ENCODE measurements at places on chromosomes 13 and 19. TPM values are rescaled to one million over a fixed set of nuclear protein-coding genes. Genes with fewer than 3 reads are reported as not detected.
A peak's percentile ranks its signal among the peaks of the same experiment; 100 is the strongest.

The MIA gene
- total RNA-seq: not detected

The TNNT1 gene
- not detected for total RNA-seq

The WDR88 gene
- total RNA-seq: not detected

The IRGC gene
- not detected for total RNA-seq

The KIR3DL2 gene
- total RNA-seq: not detected

The SRRM5 gene
- total RNA-seq: not detected

The TRAPPC5 gene
- total RNA-seq: 170 TPM

The TNFSF13B gene
- 0.15 TPM for total RNA-seq

The PLVAP gene
- total RNA-seq: 5.4 TPM

The KCNJ14 gene
- 1.2 TPM for total RNA-seq

The MEF2B gene
- total RNA-seq: not detected

The OR7A5 gene
- total RNA-seq: not detected

The FGF14 gene
- total RNA-seq: 0.06 TPM

The CLN5 gene
- total RNA-seq: 30.2 TPM

The PRSS57 gene
- total RNA-seq: not detected

DNA sequence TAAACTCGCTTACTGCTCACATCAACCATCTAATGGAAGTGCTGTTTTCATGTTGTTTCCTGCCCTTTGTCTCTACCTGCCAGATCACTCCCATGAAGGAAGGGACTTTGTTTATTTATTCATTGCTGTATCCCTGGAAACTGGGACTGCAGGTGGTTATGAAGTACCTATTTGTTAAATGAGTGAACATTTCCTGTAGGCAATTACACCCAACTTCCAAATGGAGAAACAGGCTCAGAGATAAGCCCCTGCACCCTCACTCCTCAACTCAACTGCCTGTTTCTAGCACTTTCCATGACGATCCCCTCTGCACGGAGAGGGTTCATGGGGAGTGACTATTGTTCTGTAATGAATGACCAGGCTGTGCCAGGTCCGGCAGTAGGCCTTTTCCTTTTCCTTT is 1.9 kb upstream of the SELENOW start:
- DNase-seq: no peak

- DNase-seq: no peak
Measured at GRCh38 chr13:113315992-113316391, 19.0 kb downstream of the LAMP1 start.

DNA sequence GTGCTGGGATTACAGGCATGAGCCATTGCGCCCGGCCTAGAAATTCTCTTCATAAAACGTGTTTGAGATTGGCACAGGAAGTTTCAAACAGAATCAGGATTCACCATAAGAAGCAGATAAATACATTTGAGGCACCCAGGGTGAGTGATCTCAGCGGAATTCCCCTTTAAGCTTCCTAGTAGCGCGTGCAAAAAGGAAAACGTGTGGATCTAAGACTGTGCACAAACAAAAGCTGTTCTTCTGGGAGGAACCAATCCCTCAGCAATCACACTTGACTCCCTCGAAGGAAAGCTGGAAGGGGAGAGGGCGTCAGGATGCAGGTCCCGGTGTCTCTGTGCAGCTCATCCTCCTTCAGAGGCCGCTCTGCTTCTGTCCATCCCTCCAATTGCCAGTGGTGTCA is 15.5 kb downstream of the MCF2L start:
- no peak for DNase-seq

GRCh38 chr13:57552437-57552836 is 79.1 kb upstream of the PCDH17 start:
- no peak for DNase-seq

GRCh38 chr13:112999414-113000177 is 30.6 kb downstream of the MCF2L start:
- no peak for DNase-seq

DNA sequence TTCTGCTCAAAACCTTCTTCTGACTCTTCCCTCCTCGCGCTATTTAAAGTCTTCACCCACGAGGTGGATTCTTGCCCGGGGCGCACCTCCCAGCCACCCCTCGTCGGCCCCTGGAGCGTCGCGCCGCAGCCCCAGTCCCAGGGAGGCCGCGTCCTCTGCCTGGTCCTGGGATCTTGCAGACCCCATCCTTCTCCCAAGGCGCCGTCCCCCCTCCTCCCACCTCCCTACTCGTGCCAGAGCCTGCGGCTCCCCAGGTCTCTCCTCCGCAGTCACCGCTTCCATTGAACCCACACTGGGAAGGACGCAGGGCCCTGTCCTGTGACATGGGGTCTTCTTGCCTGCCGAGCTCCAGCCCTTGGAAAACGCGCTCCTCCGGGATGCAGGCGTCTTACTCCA is 486 bp downstream of the ZNF808 start:
- DNase-seq: no peak

DNA sequence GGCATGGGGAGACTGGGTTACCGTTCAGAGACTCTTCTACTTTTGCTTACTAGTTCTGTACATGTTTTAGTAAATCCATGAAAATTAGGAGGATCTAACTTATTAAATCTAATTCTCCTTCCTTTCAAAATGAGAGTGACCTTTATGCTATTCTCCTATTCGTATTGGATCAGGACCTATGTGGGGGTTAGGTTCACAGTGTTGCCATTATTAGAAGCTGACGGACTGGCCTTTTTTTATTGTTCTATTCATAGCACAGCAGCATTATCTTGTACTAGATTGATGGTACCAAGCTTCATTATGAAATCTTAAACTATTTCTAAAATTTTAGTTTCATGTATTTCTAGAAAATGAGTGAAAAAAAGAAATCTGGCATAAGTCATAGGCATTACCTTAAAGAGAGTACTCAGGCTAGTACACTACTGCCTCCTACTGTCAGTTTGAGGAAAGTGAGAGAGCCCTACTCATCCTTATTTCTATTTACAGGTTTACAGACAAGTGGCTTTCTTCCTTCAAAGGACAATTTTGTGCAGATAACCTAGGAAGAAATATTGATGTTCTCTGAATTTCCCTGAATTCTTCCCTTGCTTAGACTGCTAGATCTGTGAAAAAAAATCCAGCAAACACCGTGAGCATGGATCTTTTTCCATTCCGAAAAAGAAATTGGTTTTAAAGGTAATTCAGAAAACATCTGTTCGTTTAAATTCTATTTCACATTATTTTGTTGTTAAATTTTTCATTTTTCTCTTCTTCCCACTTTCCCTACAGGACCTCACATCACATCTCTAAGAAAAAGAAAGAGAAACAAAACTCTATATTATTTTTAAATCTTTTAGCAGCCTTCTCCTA is 485.5 kb downstream of the DIAPH3 start:
- no peak for DNase-seq

GRCh38 chr13:30791354-30792001 is 56.1 kb downstream of the ALOX5AP start:
- no peak for DNase-seq

GRCh38 chr19:51808333-51808986 is 13.5 kb downstream of the FPR3 start:
- DNase-seq: peak; percentile 18

DNA sequence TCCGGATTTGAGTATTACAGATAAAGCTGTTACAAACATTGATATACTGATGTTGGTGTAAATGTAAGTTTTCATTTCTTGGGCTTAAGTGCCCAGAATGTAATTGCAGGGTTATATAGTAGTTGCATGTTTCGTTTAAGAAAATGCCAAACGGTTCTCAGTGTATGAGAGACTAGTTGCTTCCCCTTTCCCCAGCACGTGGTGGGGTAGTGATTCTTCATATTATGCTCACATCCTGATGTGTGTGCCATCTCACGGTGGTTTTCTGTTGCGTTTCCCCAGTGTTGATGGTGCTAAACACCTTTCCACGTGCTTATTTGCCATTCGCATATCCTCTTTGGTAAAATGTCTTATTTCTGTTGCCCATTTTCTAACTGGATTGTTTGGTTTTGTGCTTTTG is 34.7 kb upstream of the F7 start:
- DNase-seq: no peak

GRCh38 chr19:58434217-58434616 is 5.7 kb downstream of the ZNF132 start:
- DNase-seq: no peak

- DNase-seq: no peak
Measured at GRCh38 chr13:110062077-110062776, 244.7 kb downstream of the COL4A1 start.

GRCh38 chr19:36775768-36776167 is 3.2 kb upstream of the ZNF850 start:
- no peak for DNase-seq

GRCh38 chr13:107809125-107809524 is 406.2 kb downstream of the LIG4 start:
- no peak for DNase-seq

DNA sequence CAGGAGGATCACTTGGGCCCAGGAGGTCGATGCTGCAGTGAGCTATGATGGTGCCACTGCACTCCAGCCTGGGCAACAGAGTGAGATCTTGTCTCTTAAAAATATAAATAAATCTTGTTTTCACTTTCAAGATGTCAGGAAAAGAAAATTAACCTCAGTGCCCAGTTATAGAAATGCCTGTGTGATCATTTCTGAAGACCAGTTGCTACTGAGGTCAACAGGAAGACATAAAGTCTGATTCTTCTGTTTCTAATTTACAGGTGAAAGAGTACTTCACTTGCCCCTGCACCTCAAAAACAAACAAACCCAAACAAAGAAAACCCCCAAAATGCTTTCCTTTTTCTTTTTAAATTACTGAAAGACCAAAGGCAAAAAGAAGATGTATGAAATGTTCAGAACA is 174.3 kb upstream of the NBEA start:
- DNase-seq: no peak

DNA sequence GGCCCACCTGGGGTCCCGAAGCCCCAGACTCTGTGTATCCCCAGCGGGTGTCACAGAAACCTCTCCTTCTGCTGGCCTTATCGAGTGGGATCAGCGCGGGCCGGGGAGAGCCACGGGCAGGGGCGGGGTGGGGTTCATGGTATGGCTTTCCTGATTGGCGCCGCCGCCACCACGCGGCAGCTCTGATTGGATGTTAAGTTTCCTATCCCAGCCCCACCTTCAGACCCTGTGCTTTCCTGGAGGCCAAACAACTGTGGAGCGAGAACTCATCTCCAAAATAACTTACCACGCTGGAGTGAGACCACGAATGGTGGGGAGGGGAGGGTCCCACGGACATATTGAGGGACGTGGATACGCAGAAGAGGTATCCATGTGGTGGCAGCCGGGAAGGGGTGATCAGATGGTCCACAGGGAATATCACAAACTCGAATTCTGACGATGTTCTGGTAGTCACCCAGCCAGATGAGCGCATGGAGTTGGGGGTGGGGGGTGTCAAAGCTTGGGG is 1.0 kb upstream of the ICAM5 start:
- DNase-seq: no peak

GRCh38 chr19:3556978-3557460 is 367 bp downstream of the MFSD12 start:
- DNase-seq: no peak

GRCh38 chr19:48735031-48735615 is 5.3 kb downstream of the RASIP1 start:
- DNase-seq: no peak

DNA sequence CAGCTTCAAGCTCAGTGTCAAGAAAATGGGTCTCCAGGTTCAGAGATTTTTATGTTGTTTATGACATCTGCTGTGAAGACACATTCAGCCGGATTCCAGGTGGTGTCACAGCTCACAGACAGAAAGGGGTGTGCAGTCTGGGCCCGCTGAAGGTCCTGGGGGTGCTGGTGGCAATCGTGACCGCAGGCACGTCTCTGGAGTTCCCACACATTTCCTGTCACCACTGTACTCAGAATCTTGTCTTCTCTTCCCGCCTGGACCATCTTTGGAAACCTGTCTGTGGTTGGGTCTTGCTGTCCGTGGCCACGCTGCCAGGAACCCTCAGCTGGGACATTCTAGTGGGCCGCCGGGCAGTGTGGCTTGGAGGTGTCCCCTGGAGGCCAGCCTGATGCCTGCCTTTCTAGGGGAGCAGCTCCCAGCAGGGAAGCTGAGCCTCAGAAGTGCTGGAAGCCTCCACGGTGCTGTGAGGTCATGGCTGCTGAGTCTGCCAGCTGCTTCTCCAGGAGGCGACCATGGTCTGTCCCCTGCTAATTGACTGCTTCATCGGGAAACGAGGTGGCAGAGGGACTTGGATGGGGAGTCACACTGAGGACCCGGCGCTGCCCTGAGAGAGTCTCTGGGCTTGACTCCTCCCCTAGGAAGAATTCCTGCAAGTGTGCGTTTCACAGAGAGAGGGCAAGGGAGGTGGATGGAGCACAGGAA is 3.7 kb downstream of the TEX29 start:
- no peak for DNase-seq

GRCh38 chr19:33640773-33641172 is 19.0 kb downstream of the CHST8 start:
- no peak for DNase-seq
